ENCODE measurements at places on chromosomes 3 and 15.

DNA sequence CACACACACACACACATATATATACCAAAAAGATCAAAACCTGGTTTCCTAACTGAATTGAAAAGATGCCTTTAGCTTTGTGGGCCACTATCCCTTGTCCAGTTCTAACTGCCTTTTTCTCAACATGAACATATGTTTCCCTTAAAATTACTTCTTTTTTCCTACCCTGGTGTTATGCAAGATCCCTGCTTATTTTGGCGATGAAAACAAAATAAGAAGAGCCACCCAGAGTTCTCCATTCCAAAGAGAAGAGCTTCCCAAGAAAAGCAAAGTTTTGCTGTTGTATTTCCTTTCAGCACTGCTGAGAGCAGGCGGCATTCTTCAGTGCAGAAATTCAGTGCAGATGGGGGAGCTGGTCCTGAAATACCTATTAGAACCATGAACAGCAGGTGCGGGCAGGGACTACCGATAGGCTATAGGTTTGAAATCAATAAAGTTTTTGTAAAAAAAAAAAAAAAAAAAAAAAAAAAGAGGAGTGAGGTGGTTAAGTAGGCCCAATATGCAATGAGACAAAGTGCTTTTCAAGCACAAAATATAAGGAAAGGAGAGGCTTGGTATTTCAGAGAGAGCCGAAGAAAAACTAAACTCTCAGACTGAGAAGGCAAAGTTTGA lies 238.0 kb downstream of the FOXP1 start:
- DNase-seq = no peak

DNA sequence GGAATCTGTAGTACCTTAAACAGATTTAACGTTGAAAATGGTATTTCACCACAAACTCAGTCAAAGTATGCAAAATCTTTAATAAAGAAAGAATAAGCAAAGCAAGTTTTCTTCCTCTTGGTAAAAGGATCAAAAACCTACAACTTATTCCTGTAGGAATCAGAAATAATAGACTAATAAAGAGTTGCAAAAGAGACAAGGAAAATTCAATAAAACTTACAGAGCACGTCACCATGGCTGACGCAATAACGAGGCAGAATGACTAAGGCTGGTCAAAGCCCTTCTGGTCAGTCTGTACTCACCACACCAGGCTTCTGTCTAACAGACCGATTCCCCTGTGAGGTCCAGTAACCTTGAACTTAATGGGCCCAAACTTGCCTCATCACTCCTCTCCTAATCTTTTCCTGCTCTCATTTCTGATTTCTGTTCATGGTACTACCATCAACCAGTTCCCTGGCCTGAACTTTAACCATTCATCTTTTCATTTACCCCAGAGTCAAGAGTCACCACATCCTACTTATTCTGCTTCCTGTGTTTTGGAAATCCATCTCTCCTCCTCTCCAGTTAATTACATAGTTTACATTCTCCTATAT lies 5.0 kb downstream of the MASP1 start:
- DNase-seq = no peak

DNA sequence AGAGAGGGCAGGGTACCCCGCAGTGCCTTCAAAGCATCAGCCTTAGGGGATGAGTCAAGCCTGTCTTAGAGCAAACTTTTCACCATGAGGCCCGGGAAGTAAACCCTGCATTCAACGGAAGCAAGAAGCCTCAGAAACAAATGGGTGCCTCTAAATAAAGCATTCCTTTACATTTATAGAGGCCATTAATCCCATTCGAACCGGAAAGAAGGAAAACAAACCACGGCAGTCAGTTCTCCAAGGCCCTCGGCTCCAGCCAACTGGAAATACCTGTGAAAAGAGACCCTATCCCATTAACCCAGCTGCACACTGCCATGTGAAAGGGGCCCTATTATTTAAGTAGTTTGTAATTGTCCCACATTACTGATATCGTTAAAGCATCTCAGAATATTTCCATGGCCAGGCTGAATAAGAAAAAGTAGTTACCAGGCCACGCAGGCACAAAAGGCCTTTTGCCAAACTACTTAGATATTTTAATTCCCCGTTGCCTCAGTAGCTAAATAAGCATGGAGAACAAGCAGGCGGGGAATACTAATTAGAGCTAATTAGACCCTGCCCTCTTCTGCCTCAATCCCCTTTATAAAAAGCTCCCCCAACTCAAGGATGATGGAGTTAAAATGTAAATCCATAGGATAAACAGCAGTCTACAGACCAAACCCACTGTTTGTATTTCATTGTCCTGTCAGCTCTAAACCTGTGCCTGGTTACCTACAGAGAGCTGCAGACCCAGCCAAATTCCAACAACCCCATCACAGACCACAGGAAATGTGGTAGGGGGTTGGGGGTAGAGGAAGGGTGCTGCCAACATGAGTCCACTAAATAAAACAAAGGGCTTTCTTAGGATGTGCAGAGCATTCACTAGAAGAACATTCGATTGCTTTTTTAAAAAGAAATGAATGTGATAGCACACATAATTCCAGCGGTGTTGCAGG lies 4.1 kb downstream of the ITGB5 start:
- no peak for DNase-seq

DNA sequence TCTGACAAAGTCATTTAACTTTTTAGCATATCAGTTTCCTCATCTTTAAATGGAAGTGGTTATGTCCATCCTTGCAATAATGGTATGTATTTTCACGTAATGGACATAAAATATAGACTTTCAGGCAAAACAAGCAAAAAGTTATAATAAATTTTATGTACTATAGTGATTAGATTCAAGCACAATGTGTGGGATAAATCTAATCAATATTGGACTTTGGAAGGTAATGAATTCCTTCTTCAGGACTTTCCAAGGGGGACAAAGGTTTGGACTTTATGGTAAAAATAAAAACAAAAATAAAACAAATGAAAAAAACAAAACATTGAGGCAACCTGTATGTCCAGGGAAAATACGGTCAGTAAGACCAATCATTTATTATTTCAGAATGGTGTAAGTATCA lies 357.7 kb downstream of the ROBO1 start:
- no peak for DNase-seq

GRCh38 chr3:66452303-66453011 lies 48.4 kb downstream of the LRIG1 start:
- no peak for DNase-seq

DNA sequence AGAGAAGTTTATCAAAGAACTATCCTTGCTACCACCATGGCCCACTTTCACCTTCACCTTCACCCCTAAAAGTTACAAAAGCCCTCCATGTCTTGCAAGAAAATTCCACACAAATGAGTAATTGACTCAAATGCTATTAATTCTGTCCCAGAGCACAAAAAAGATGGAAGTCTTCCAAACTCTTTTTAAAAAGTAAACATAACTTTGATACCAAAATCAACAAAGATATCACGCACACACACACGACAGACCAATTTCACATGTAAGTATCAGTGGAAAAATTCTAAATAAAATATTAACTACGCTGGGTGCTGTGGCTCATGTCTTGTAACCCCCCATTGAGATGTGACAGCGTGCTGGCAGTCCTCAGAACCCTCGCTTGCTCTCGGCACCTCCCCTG lies 1.1 kb upstream of the MCCC1 start:
- DNase-seq = no peak

GRCh38 chr3:94063496-94064119 lies 747 bp downstream of the NSUN3 start:
- no peak for DNase-seq

GRCh38 chr15:64800476-64800875 lies 25.0 kb downstream of the PIF1 start:
- DNase-seq = no peak

GRCh38 chr3:42589382-42590109 lies 1.1 kb upstream of the SS18L2 start:
- no peak for DNase-seq

GRCh38 chr15:89781055-89781454 lies 4.9 kb downstream of the MESP2 start:
- no peak for DNase-seq

DNA sequence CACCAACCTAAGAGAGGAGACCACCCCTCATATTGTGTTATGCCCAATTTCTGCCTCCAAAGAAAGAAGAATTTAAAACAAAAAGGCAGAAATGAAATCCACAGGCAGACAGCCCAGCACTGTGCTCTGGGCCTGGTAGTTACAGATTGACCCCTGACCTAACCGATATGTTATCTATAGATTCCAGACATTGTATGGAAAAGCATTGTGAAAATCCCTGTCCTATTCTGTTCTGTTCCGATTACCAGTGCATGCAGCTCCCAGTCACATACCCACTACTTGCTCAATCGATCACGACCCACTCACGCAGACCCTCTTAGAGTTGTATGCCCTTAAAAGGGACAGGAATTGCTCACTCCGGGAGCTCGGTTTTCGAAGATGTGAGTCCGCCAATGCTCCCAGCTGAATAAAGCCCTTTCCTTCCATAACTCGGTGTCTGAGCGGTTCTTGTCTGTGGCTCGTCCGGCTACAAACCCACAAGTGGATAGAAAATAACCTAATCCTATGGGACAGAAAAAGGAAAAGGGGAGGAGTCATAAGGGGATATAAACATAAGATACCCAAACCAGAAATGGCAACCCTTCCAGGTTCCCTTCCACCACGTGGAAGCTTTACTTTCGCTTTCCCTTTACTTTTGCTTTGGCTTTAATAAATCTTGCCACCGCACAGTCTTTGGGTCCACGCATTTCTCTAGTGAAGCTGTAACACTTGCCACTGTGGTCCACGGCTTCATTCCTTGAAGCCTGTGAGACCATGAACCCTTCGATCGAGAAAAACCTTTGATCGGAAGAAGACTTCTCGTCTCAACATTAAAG lies 1.7 kb upstream of the CFAP91 start:
- DNase-seq = no peak

- DNase-seq = no peak
Measured at GRCh38 chr3:68703066-68703465, 229.3 kb downstream of the TAFA4 start.

DNA sequence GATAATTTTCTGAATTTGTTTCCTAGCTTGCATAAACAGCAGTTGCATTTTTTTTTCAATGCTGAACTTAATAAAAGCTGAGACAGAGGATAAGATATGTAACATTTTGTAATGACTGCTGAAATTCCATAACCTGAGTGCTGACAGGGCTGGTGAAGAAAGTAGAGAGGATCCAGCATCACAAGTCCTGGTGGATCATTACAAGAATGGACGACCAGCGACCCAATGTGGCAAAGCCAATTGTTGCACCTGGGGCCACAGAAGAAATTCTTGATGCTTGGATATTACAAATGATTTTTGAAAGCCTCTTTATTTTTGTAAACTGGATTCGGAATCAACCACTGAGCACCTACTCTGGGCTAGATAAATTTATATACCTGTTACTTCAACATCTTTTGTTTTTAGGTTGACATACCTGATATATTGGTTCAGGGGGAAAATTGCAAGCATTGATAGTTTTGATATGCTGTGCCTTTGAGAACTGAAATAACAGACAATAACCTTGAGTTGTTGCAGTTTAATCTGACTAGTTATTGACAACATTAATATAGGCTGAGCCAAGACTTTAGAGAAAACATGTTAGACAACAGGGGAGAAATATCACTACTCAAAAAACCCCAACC lies 3.9 kb upstream of the ACTL6A start:
- no peak for DNase-seq

DNA sequence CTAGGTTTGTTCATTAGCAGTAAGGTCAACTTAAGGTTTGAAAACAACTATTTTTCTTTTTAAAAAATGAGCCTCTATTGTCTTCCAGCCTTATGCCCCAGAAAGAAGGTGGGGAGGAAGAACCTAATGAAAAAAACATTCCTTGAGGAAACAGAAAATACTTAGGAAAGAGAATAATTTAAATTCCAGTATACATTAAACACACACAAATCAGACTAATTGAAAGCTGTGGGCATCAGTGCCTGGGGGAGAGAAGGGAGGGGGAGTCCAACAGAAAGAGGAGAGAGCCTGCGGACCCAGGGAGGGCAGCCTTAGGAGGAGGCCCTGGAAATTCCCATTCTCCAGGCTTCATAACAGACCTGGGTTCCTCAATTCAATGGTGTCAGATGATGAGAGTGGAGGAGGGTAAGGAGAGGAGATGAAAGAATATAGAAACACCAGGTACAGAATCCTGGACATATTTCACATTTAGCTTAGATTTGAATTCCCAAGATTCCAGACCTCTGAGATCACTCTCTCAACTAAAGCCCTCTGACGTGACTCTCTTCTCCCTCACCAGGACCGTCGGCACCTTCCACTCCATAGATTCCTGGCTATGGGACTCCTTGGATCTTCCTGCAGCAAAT lies 320.5 kb upstream of the UMPS start:
- no peak for DNase-seq

- no peak for DNase-seq
Measured at GRCh38 chr3:133428552-133428951, 28.7 kb downstream of the BFSP2 start.

- DNase-seq = peak; percentile 22
Measured at GRCh38 chr3:184227481-184227935, 1.9 kb upstream of the VWA5B2 start.

- no peak for DNase-seq
Measured at GRCh38 chr3:176584413-176585176, 612.7 kb downstream of the TBL1XR1 start.

- DNase-seq = no peak
Measured at GRCh38 chr3:17742880-17743657, 638 bp upstream of the TBC1D5 start.

DNA sequence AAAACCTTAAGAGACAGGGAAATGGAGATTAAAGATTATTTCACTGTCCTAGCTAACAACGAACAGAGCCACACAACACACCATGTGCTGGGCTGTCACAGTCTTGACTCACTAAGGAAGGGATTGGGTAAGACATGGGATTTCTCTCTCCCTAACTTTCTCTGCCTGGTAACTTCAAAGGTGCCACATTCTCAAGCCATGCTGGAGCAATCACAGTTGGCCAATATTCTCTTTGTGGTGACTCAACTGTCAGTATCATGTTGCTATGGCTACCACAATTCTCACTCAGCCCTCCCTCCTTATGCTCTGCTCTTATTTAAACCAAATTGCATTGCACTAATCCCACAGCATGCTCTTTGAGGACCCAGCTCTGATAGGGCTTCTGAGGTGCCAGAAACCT lies 74.0 kb downstream of the OXNAD1 start:
- DNase-seq = no peak

- DNase-seq = no peak
Measured at GRCh38 chr3:124217542-124217941, 225.6 kb upstream of the ROPN1 start.

DNA sequence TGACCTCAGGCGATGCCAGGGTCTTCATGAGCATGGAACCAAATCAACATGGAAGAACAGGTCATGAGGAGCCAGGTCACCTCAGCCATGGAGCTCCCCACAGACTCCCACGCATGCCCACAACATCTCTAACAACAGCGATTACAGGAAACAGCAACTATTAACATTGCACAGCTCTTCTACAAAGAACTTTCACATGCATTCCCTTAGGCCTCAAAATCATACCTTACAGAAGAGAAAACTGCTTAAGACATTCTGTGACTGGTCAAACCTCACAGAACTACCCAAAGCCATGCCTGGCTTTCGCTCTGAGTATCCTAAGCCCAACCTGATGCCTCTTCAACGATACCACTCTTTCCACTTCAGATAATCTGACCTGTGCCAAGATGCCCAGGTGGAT lies 117.8 kb downstream of the OXNAD1 start:
- DNase-seq = no peak

- DNase-seq = no peak
Measured at GRCh38 chr15:25572191-25572590, 133.4 kb upstream of the UBE3A start.

- no peak for DNase-seq
Measured at GRCh38 chr15:56965231-56966013, 47.0 kb downstream of the TCF12 start.

Data from stimulated activated CD4-positive, alpha-beta T cell treated with anti-CD3 and anti-CD28 coated beads, TNF-alpha, amount 100 ng/mL, for 4 hours (primary cell).